Caki2 (cell line): ENCODE measurements at places on chromosomes 16 and 17. TPM values are rescaled to one million over a fixed set of nuclear protein-coding genes. Genes with fewer than 3 reads are reported as not detected.

DNAI2 gene
- total RNA-seq: not detected in 2 replicates

SMIM5 gene
- not detected in 2 replicates for total RNA-seq

HOXB3 gene
- 1.1 and 15.0 TPM in 2 replicates for total RNA-seq

CLDN9 gene
- total RNA-seq: 0.07 TPM in 1 of 2 replicates, not detected in the other

HAS3 gene
- 21.1 and 35.9 TPM in 2 replicates for total RNA-seq
